Mesothelial cell of epicardium (in vitro differentiated cells): ENCODE measurements at places on chromosomes 6 and 20. TPM values are rescaled to one million over a fixed set of nuclear protein-coding genes. Genes with fewer than 3 reads are reported as not detected.

GRCh38 chr6:36642913-36643817 is 35.3 kb upstream of the CDKN1A start:
- no peak for DNase-seq
- no peaks in the 10 kb centered on the region for H3K36me3 ChIP-seq
- peaks cover 8% of the 10 kb centered on the region for H3K27me3 ChIP-seq
- peaks cover 5% of the 10 kb centered on the region for H3K4me1 ChIP-seq
- no peak overlapping the region for H3K27ac ChIP-seq

DNA sequence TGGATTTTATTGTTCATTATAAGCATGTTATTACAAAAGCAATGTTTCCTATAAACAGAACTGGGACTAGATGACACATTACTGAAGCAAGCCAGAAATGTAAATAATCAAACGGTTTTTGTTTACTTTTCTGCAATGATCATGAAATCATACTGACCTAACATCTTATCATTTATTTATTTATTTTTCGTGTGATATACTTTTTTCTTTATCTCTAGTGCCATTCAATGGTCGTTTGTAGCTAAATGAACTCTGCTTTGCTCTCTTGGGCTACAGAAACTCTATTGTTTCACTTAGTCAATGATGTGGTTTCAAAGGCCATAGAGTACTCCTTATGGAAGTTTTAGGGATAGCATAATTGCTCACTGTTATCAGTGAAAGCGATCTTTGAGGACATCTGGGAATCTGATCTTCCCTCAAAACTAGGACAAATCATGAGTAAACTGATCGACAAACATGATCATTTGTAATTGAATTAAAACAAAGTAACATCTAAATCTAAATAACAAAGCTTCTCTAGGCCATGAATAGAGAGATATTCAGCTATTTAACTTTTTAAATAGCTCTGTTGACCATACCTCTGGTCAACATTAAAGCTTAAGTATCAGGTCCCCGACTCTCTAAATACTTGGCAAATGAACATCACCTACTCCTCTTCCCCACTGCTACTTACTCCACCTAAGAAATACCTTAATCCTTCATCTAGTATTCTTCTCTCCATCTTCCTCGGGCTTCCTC is 933.4 kb downstream of the TFAP2A start:
- H3K4me1 ChIP-seq: peaks cover 8% of the 10 kb centered on the region
- no peaks in the 10 kb centered on the region for H3K27me3 ChIP-seq
- no peak overlapping the region for H3K27ac ChIP-seq
- H3K4me3 ChIP-seq: no peak overlapping the region
- H3K36me3 ChIP-seq: no peaks in the 10 kb centered on the region
- DNase-seq: no peak

- H3K36me3 ChIP-seq: no peaks in the 10 kb centered on the region
- H3K4me1 ChIP-seq: peaks cover 24% of the 10 kb centered on the region
- peak overlapping the region; percentile 89 for H3K27ac ChIP-seq
- no peaks in the 10 kb centered on the region for H3K27me3 ChIP-seq
- DNase-seq: no peak
Observed at GRCh38 chr6:40997234-40997957, 41.6 kb downstream of the UNC5CL start.

The ADGRB3 gene
- total RNA-seq: 13.9 to 14.9 TPM (median 14.8 TPM) in 3 replicates

DNA sequence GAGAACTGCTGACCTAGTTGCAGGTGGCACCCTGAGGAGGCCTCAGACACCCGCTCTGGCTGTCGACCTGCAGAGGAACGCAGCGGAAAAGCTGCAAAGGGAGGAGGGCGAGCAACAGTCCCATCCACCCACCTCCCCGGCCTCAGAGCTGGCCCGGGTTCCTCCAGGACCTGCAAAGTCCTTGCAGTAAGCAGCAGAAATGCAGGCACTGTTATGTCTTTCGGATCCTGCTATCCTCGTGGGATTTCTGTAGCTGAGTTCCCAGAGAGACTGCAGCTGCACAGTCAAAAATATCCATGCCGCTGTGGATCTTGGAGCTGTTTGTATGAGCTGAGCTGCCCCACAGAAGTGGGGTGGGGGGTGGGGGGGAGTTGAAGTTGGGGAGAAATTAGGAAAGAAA is 251.3 kb downstream of the ANKRD60 start:
- no peak overlapping the region for H3K4me3 ChIP-seq
- H3K4me1 ChIP-seq: peaks cover 9% of the 10 kb centered on the region
- DNase-seq: no peak
- H3K27me3 ChIP-seq: peaks cover 23% of the 10 kb centered on the region
- H3K36me3 ChIP-seq: no peaks in the 10 kb centered on the region

- no peaks in the 10 kb centered on the region for H3K36me3 ChIP-seq
- no peak overlapping the region for H3K27ac ChIP-seq
- H3K27me3 ChIP-seq: no peaks in the 10 kb centered on the region
- no peaks in the 10 kb centered on the region for H3K4me1 ChIP-seq
- H3K4me3 ChIP-seq: no peak overlapping the region
Observed at GRCh38 chr6:21508753-21509152, 84.8 kb upstream of the SOX4 start.

DNA sequence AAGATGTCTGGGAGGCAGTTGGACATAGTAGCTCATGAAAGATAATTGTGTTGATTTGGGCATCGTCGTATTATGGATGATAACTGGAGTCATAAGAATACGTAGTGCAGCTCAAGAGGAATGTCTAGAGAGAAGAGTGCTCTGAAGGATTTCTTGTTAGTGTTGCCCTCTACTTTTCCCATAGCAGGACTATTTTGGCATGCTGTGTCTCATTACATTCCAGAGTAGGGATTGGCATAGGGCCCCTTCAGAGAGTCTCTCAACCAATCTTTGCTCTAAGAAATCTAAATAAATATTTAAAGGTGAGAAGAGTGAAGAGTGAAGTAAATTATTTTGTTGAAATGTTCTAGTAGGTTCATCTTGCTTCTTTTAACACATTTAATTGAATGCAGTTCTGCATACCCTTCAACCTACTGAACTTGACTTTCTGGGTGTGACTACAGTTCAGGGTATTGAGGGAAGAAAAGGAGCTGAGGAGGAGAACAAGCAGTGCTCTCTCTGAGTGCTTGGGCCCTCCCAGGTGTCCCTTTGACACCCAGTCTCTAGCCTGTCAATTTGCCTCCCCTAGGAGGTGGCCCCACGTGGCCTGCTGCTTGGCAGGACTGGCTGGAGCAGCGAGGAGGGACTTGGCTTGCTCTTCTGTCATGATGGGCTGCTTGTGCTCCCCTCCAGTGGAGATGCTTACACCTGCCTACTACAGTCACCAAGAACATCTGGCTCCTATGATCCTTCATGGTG is 33.3 kb downstream of the SOBP start:
- H3K4me1 ChIP-seq: no peaks in the 10 kb centered on the region
- H3K36me3 ChIP-seq: peaks cover 4% of the 10 kb centered on the region
- DNase-seq: no peak
- no peaks in the 10 kb centered on the region for H3K27me3 ChIP-seq
- no peak overlapping the region for H3K27ac ChIP-seq

DNA sequence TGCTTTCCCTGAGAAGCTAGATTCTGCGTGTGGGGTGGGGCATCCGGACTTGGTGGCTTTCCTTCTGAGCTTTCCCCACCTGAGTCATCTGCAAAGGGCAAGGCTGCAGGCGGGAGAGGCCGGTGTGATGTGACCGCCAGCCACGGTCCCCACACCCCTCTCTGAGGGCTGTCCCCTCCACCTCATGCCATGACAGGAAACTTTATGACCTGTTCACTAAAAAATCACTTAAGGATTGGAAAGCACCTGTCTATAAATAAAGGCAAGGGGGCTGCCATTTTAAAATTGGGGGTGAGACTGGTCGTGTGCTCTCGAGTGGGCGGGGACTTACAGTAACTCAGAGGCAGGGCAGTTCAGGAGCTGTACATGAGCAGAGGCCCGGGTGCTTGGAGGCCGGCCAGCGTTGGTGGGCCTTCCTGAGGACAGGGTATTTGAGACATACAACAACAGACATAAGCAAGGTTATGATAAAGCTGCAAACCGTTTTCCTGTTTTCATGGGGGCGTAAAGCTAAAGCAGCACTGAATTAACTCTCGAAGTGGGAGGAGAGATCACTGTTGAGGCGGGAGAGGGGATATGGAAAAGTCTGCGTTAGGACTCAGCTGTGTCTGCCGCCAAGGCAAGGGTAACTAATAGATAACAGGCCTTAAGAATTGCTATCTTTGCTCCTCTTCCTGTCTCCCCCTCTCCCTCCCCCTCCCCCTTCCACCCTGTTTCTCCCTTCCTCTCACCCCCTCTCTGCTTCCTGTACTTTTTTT is 16.1 kb upstream of the SERPINB1 start:
- DNase-seq: no peak
- peak overlapping the region; percentile 100 for H3K27ac ChIP-seq
- no peaks in the 10 kb centered on the region for H3K27me3 ChIP-seq
- peaks cover 62% of the 10 kb centered on the region for H3K4me1 ChIP-seq

DNA sequence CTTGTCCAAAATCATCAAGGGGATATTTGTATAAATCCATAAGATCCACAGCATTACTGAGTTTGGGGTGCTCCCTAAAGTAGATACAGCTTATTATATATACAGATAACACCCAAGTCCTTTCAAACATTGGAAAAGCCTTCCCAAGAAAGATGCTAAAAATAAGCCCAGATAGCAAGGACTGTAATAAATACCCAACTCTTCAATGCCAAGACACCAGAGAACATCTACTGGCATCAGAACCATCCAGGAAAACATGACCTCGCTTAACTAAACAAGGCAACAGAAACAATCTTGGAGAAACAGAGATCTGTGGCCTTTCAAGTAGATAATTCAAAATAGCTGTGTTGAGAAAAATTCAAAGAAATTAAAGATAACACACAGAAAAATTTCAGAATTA is 761.4 kb downstream of the GRIK2 start:
- H3K27ac ChIP-seq: no peak overlapping the region
- H3K36me3 ChIP-seq: no peaks in the 10 kb centered on the region
- DNase-seq: no peak
- no peak overlapping the region for H3K4me3 ChIP-seq
- H3K27me3 ChIP-seq: no peaks in the 10 kb centered on the region
- no peaks in the 10 kb centered on the region for H3K4me1 ChIP-seq

GRCh38 chr6:70282312-70282918 is 20.5 kb downstream of the COL9A1 start:
- DNase-seq: no peak
- H3K36me3 ChIP-seq: no peaks in the 10 kb centered on the region
- H3K4me1 ChIP-seq: peaks cover 24% of the 10 kb centered on the region
- H3K27me3 ChIP-seq: peaks cover 13% of the 10 kb centered on the region
- H3K4me3 ChIP-seq: peak overlapping the region; percentile 60
- no peak overlapping the region for H3K27ac ChIP-seq

DNA sequence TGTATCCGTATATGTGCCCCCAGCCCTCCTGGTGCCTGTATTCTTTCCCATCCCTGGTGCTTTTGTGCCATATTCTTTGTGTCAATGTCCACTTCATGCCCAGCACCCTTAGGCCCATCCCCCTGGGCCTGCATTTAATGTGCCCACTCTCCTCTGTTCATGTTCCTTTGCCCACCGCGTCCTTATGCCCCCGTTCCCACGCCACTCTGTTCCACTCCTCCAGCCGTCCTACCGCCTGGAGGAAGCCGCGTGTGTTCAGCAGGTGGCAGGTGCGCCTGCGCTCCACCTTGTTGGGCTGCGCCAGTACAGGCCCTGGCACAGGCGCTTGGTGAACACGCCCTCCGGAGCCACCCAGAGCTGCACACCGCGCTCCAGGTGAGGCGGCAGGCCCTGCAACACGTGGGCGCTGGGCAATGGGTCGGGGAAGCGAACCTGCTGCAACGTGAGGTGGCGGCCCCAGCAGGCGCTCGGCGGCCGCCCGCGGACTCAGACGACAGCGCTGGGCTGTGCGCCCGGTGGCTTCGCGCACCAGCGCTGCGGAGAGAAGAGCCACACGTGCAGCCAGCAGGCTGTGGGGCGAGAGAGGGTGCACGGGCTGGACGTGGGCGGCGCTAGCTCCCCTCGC is 4.0 kb upstream of the FOXS1 start:
- H3K27ac ChIP-seq: no peak overlapping the region
- no peak overlapping the region for H3K4me3 ChIP-seq
- peaks cover under 1% of the 10 kb centered on the region for H3K4me1 ChIP-seq
- H3K36me3 ChIP-seq: no peaks in the 10 kb centered on the region
- DNase-seq: no peak

DNA sequence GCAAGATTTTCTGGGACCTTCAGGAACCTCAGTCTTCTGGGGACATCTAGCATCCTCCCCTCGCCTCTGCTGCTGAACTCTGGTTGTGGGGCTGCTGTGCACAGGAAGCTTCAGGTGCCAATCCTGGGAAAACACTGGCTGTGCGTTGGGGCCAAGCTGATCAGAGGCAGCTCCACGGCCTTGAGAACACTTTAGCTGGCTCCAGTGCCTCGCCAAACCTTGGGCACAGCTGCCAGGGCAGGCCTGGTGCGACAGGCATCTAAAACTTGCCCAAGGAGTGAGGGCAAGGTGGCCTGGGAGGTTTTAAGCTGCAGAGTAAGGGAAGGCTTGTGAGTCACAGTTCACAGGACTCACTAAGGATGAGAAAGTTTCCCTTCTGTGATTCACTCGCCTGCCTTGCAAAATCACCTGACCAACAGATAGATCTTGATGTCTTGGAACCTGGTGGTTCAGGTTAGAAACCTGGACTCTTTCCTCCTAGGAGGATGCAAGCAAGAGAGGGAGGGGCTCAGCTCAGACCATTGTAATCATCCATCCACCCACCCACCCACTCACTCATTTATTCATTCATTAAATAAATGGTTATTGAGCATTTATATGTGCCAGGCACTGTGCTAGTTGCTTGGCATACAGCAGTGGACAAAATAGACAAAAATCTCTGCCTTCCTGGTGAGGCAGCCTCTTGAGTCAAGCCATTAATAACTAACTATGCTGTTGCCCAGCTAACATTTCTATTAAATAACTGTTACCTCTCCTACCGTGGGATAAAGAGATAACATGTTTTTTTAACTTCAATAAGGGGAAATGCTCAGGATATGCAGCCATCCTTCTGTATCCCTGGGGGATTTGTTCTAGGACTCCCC is 2.5 kb upstream of the SPATS1 start:
- H3K4me3 ChIP-seq: no peak overlapping the region
- H3K27ac ChIP-seq: no peak overlapping the region
- no peaks in the 10 kb centered on the region for H3K4me1 ChIP-seq
- no peak for DNase-seq

- H3K4me1 ChIP-seq: peaks cover 7% of the 10 kb centered on the region
- no peaks in the 10 kb centered on the region for H3K27me3 ChIP-seq
- H3K4me3 ChIP-seq: no peak overlapping the region
- H3K27ac ChIP-seq: no peak overlapping the region
Observed at GRCh38 chr6:51805517-51805916, 281.9 kb downstream of the PKHD1 start.

DNA sequence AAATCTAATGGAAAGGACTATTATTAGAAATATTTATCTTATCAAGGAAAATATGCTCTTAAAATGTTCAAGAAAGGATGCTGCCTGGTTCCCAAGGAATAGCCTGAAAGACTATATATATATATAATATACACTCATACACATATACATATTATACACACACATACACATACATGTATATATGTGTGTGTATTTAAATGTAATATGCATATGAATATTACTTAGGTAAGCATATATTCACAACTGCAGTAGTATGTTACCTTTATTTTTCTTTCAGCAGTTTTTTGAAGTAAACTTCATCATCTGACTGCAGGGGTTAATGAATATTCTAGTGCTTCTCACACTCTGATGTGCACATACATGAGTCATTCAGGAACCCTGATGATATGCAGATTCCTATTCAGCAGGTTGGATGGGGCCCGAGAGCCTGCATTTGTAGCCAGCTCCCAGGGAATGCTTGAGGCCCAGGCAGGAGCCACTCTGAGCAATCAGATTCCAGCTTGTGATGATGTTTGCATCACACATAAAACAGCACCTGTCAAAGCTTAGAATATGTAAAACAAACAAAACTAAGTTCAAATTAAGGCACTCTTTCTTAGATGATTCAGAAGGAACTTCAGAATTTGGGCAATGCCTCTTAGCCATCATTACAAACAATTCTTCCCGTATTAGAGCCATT is 16.1 kb downstream of the MYLK4 start:
- no peak for DNase-seq
- H3K4me3 ChIP-seq: no peak overlapping the region
- H3K27me3 ChIP-seq: no peaks in the 10 kb centered on the region
- no peak overlapping the region for H3K27ac ChIP-seq
- H3K4me1 ChIP-seq: peaks cover 9% of the 10 kb centered on the region
- no peaks in the 10 kb centered on the region for H3K36me3 ChIP-seq

The SULF2 gene
- total RNA-seq: 65.2 to 77.0 TPM (median 65.2 TPM) in 3 replicates
